ENCODE measurements at places on chromosomes 7 and 10.

DNA sequence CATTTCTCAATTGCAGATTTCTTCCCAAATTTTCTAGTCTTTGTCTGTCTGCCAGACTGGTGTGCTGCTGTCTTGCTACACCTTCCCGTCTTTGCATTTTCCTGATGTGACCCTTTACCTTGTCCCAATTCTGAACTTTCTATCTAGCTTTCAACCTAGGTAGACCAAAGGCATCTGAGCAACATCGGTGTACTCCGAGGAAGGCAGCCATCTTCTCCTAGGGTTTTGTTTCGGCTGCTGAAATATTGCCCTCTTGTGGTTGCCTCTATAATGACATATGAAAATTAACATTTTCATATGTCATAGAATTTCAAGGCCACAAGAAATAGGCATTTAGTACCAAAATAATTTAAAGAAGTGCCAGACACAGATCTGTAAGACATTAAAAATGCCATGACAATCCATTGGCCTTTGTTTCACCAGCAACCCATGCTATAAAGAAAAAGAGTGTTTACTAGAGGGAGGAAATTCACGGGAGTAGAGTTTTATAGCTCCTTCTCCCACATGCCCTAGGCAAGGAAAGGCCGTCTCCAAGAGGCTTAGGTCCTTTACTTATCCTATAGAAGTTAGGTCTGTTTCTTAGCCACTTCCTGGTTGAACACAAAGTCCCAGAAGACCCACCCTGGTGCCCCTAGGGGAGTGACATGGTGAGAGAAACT is 23.4 kb downstream of the OR9A2 start:
- DNase-seq: peak; percentile 38

DNA sequence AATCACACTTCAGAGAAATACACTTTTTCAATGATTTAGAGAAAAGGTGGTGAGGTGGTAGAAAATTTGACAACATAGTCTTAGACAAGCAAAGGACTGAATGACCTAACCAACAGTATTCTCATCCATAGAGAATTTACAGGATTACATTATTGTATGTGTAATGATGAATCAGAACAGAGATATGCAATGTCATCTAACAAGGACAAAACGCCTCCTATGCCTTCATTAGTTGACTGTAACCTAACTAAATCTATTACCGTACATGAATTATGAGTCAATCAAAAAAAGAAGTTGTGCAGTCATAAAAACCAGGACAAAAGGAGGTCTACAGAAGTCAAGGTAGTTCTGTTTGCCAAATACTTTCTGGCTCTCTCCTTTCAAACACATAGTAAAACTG is 66.5 kb downstream of the RAB11FIP2 start:
- DNase-seq: no peak

DNA sequence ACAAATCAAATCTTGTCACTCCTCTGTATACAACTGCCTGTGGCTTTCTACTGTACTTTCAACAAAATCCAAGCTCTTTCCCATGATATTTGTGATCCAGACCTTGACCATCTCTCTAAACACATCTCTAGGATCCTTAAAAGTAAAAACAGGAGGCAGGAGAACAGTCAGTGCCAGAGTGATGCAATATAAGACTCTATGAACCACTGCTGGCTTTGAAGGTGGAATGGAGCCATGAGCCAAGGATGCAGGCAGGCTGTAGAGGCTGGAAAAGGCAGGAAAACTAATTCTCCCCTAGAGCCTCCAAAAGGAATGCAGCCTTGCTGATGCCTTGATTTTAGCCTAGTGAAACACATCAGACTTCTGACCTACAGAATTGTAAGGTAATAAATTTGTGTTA is 45.5 kb upstream of the LRRN3 start:
- no peak for DNase-seq

GRCh38 chr10:68105820-68106219 is 3.5 kb upstream of the MYPN start:
- DNase-seq: peak; percentile 6

DNA sequence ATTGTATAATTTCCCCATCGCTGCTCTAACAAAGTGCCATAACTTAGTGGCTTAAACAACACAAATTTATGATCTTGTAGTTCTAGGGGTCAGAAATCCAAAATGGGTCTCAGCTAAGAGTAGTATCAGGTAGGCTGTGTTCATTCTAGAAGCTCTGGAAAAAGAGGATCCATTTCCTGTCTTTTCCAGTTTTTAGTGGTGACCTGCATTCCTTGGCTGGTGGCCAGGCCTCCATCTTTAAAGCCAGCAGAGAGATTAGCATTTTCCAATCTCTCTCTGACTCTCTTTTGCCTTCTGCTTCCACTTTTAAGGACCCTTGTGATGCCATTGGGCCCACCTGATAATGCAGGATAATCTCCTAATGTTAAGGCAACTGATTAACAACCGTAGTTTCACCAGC is 41.0 kb upstream of the C10orf120 start:
- DNase-seq: no peak

DNA sequence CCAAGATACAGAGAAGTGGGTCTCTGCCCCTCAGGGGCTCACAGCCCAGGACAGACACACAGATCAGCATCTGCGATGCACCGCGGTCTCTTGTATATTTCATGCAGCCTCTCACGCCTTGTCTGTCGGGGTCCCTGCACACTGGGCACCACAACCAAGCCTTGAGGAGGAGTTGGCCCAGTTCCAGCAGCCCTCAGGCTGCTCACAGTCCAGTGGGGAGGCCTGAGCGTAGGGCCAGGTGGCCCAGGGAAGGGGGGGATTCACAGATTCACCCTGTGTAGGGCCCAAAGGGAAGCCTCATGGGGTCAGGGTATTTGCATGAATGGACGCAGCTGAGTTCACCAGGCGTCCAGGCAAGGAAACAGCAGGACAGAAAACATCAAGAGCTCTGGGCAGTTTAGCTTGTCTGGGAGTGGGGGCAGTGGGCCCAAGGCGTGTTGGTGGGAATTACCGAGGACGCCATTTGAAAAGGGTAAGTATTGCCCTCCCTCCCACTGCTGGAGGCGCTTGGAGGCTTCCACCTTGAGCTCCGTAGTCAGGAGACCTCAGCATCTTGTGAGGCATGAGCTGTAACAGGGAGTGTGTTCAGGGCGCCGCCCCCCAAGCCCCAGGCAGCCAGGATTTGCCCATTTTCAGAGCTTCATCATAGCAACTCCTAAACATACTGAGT is 129.1 kb upstream of the CHST15 start:
- no peak for DNase-seq

DNA sequence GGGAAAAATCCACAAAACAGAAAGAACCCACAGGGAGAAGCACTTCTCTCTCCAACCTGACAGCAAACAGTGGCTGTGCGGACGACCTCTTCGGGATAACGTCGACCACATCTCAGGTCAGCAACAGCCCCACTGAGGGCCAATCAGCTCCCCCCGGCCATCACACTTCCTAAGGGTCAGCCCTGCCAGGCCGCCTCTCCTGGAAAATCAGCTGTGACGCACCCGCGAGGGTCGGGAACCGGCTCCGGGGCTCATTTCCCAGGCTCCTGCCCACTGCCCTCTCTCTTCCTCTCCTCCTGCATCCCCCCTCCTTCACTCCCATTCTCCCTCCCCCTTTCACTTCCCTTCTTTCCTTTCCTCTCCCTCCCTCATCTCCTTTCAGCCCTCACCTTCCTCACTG is 118.3 kb downstream of the DIP2C start:
- DNase-seq: no peak

DNA sequence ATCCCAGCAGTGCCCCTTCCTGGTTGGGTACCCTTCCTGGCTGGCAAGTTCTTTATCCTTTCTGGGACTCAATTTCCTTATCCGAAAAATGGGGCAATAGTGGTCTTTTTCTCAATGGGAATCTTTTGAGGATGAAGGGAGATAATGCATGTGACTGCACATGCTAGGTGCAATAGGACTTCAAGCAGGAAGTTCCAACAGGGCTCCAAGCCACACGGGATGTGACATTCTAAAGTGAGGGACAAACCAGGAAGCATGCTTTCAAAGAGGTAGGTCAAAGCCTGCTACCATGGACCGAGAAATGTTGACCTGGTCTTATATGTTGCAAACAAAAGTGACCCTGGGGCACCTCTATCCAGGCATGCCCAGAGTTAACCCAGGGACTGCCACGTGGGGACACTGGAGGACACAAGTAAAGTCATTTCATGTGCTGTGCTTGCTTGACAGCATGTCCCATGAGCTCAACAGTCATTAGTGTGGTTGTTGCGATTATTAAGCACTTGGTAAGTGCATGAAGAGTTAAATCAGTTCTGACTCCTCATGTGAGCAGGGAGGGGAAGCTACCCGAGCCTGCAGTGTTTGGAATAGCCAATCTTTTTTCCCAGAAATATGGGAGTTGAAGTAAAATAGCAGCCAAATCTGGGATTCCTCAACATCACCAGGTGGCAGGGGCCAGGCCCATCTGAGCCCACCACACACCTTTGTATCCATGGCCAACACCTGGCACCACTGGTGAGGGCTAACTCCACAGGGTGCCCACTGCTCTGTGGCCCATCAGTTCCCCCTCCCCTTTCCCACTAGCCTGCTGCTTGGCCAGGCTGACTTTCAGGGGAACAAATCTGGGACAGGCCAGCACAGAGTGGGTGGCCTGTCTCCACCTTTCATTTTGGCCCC is 5.7 kb downstream of the ARHGAP22 start:
- DNase-seq: no peak

- no peak for DNase-seq
These were observed 131.3 kb upstream of the NPVF start for GRCh38 chr7:25359471-25360059.

- DNase-seq: no peak
These were observed 975 bp downstream of the CNTNAP2 start for GRCh38 chr7:146117576-146117975.

GRCh38 chr7:108094933-108095710 is 35.0 kb downstream of the LAMB4 start:
- DNase-seq: no peak

DNA sequence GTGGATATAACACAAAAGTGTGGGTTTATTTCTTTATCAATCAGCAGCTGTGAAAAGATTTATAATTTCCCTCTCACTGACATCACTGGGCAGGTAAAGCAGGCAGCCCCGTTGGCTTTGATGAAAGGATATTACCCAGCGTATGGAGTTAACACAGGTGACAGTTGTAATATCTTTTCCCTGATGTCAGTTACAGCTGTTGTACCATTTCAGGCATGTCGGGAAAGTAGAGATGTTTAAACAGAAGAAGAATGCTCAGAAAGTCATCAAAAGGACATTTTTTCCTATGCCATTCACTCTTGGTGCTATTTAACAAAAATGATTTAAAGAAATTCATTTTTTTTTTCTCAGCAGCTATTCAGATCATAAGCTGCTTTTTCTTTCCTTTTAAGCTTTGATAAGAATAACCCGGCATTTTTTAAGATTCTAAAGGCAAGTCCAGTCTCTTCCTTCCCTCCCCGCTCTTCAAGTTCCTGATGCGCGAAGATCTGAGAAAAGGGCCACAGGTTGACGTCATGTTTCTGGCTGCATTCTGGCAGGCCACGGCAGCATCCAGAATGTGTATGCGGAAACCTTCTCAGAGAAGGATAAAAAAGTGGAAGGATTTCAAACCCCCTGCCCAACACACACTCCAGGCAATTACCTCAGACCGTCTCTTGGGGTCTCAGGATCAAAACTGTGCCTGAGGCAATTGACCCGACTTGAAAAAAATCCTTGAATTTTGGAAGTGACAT is 32.5 kb upstream of the ADAM12 start:
- DNase-seq: no peak

DNA sequence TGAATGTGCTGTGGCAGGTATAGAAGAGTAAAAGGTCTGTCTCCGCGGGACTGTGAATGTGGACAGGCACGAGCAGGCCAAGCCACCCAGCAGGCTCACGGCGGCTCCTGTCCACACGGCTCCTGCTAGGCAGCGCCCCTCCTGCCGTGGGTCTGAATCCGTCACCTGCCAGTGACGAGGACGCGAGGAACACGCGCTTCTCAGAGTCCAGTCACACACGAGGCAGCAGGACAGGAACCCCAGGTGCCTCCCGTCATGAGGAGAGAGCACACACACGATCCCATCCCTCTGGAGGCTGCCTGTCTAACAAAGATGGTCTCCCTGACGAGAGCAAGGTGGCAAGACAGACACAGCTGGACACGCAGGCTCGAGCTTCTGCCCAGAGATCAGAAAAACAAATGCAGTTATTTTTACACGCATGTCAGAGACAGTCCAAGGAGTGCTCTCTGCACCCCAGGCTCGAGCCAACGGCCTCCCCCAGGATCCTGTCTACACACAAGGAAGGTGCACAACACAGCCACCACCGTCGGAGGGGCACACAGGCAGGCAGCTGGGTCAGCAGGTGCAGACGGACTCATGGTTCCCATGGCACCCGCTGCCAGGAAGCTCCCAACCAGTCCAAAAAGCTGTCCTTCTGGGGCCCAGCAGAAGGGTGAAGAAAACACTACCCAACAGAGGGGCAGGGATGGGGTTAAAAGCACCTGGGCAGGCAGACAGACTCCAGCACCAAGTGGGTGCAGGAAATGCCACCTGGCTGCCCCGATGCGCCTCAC is 103.2 kb downstream of the MAD1L1 start:
- no peak for DNase-seq

- no peak for DNase-seq
These were observed 8.9 kb downstream of the DKK1 start for GRCh38 chr10:52322936-52323335.

DNA sequence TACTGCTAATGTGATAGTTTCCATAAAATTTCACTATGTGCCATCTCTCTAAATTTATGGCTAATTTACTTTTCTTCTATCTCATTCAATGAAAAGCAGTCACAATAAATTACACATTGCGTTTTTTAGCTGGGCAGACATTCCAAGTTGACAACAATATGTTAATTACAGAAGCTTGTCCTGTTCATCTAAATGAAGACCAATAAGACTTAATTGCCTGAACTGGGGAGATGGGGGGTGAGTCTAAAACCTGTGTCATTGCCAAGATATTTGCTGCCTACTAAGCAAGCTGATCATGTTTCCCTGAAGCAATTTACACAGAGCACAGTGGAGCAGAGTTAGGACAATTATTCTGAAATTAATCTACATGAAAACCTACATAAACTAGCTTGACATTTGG is 89.3 kb upstream of the ADRB1 start:
- DNase-seq: no peak

DNA sequence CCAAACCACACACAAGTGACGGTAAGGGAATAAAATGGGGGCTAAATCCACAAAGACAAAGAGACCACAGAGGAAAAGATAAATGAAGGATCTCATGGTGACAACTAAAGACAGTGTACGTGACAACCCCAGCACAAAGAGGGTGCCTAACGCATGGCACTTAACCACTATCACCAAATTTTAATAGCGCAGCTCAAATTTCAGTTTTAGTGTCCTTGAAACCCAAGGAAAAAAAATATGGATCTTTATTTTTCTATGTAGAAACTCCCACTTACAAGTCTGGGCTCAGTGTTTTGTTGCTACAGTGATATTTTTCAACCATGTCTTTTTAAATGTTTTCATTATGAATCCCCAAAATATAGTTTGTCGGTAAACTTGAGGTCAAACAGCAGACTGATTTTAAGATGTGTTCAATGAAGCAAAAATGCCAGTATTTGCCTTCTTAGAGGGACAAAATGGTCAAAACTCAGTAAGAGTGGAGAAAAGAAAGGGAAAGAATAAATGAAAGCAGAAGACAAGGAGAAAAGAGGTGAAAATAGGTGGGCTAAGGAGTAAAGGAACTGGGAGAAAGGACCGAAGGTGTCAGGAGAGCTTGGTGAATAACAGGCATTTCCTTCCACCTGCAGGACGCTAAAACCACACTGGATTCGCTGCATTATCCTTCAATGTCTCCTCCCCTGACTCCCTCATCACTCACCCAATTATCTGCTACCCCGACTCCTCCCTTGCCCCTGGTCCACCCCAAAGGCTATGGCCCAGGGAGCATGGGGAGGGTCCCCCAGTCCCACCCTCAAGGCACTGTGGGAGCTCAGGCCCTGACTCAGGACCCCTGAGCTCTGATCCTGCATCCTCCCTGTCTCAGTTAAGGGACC is 3.5 kb downstream of the ASB13 start:
- no peak for DNase-seq

GRCh38 chr7:150850273-150850672 is 2.0 kb upstream of the AOC1 start:
- no peak for DNase-seq

All from activated CD4-positive, alpha-beta T cell treated with anti-CD3 and anti-CD28 coated beads for 48 hours (primary cell).